ENCODE measurements at places on chromosomes 16 and 17.

DNA sequence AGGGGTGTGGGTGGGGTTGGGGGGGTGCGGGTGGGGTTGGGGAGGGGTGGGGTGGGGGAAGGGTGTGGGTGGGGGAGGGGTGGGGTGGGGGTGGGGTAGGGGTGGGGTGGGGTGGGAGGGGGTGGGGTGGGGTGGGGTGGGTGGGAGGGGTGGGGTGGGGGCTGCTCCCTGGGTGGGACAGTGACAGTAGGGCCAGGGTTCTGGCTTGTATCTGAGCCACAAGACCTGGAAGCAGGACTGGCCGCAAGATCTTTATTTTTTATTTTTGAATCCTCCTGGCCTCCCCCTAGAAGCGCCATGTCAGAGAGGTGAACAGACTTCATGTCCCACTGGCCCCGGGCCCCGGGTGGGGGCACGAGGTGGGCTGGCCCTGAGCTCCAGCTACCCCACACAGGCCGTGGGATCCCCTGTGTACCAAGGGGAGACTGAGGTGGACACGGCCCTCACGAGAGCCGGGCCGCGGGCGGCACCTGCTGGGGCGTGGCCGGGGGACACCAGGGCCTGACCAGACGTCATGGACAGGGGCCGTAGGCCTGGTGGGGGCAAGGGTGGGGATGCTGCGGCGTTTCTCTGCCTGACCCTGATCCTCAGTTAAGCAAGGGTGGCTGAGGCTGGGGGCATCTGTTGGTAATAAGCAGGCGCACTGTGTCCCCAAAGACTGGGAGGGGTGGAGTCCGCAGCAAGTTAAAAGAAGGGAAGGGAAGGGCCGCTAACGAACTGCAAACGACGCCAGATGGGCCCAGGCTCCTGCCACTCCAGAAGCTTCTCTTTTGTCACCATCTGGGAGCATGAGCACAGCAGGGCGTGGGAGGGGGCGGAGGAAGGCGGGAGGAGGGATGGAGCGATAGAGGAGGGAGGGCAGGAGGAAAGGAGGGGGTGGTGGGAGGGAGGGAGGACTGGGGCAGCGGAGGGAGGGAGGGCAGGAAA is 22.3 kb upstream of the PABPN1L start:
- DNase-seq, result peak; percentile 23

- peak; percentile 70 for DNase-seq
These were observed 701 bp upstream of the MRC2 start for GRCh38 chr17:62626719-62627218.

GRCh38 chr17:16909472-16910246 is 62.3 kb downstream of the TNFRSF13B start:
- no peak for DNase-seq

DNA sequence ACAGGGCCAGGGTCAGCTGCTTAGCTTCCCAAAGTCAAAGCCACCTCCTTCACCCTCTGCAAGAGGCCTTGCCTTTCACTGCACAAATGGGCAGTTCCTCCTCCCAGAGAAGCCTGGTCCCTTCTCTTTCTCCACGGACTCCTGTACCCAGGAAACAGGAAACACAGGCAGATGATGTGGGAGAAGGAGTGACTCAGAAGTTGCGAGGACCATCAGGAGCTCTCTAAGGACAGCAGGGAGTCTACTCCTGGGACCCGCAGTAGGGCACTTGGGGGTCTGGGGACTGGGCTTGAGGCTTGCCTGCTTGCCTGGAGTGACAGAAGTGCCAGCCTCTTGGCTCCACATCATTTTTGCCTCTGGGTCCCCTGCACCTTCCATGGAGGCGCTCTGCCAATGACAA is 47.4 kb upstream of the KSR1 start:
- DNase-seq, result no peak

- no peak for DNase-seq
These were observed 2.7 kb downstream of the COTL1 start for GRCh38 chr16:84614968-84615813.

DNA sequence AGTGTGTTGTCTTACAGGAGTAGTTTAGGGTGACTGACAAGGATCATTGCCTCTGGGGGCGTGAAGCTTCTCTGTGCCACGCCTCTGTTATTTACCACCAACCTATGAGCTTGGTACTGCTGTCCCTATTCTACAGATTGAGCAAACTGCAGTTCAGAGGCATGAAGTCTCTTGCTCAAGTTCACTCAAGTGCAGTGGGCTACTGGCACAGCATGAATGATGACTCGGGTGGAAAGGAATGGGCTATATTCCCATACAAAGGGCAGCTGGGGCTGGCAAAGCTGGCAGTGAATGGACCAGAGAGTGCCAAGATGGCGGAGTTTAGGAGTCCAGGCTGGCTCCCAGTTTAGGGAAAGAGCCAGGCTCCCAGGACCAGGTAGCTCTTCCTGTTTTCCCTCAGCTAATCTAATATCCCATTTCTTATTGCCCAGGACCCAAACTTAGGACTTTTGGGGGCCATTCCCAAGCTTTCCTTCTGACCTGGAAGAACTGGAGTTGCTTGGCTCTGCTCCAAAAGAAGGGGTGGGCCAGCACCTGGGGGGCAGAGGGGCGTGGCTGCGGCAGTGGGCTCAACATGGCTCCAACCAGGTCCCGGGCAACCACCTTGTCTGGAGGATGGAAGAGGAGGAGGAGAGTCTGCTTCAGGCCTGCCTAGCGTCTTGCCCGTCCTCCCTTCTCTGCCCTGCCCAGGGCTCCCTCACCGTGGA is 12.9 kb downstream of the PLK1 start:
- peak; percentile 38 for DNase-seq

- no peak for DNase-seq
These were observed 3.3 kb downstream of the PMP22 start for GRCh38 chr17:15261802-15262290.

DNA sequence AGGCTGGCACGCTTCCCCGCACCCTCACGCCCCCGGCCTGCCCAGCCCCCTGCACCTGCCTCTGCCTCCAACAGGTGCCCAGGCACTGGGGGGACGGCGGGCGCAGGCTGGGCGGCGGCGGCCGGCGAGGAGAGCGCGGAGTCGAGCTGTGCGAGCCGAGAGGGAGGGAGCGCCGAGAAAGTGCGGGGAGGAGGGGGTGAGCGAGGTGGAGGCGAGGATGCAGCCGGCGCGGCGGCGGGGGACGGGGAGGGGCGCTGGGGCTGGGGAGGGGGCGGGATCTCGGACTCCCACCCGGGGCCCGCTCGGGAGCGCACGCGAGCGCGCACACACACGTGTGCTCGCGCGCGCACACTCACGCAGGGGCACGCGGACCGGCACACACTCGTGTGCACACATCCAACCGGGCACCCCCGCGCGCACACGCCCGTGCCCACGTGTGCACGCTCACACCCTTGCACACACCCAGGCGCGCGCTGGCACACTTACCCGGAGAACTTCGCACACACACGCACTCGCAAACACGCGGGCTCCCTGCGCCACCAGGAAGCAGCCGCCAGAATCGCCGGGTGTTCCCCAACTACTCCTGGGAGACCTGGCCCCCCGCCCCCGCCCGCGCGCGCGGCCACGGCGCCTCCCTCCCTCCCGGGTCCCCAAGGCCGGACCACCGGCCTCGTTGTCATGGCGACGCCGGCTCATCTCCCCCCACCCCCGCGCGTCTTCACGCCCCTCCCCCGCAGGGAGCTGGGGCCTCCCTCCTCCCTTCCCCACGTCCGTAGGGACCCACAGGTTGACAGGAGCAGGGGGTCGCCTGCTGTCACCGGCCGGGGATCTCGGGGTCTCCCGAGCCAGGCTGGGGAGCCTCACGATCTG is at the start of gene DOC2A:
Gene DOC2A (minus strand): TSS at position 184 of the 870 bp plus-strand sequence. CDS start 805 bp downstream, outside the sequence.
- no peak for DNase-seq

- no peak for DNase-seq
These were observed 46.9 kb downstream of the ZNF423 start for GRCh38 chr16:49809062-49809461.

DNA sequence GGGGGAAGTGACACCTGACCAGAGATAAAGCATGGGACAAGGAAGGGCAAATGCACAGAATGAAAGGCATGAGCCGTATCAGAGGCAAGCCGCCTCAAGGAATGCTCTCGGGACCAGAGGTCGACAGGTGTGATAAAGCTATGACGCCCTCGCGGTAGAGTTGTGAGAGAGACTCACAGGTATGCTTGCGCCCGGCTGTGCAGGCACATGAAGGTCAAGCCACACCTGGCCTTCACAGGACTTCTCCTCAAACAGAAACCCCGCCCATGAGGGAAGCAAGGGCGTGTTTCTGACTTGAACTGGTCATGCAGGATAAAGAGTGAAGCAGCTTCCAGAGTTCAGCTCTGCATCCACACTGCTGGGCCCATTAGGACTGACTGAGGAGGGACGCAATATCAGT is 7.8 kb downstream of the NCBP3 start:
- no peak for DNase-seq

DNA sequence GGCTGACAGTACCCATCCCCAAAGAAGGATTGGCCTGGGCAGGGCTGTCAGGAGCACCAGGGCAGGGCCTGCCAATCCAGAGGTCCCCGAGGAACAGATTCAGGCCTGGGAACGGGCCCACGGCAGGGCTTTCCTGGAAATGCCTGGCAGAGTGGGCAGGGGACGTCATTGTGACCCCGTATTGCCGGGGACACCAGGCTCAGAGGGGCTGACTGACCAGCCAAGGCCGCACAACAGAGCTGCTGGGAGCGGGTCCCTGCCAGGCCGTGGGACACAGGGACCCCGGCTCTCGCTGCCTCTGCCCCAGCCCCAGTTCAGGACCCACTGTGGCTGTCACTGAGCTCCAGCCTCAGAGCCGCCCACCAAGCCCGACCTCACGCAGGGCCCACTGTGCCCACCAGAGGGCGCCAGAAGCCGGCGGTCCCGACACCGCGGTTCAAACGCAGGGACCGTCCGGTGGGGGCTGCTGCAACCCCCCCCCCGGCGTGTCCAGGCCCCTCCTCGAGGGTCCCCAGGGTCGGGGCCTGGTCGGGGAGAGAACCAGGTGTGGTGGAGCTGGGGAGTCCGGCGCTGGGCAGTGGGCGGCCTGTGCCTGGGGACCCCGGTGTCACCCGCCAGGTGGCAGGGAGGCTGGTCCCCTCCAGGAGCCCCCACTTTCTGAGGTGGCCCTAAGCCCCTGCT is 15.2 kb upstream of the SSTR5 start:
- no peak for DNase-seq

GRCh38 chr17:5591966-5592365 is 7.7 kb upstream of the NLRP1 start:
- no peak for DNase-seq

- peak; percentile 37 for DNase-seq
These were observed 14.5 kb upstream of the ADORA2B start for GRCh38 chr17:15930426-15930825.

DNA sequence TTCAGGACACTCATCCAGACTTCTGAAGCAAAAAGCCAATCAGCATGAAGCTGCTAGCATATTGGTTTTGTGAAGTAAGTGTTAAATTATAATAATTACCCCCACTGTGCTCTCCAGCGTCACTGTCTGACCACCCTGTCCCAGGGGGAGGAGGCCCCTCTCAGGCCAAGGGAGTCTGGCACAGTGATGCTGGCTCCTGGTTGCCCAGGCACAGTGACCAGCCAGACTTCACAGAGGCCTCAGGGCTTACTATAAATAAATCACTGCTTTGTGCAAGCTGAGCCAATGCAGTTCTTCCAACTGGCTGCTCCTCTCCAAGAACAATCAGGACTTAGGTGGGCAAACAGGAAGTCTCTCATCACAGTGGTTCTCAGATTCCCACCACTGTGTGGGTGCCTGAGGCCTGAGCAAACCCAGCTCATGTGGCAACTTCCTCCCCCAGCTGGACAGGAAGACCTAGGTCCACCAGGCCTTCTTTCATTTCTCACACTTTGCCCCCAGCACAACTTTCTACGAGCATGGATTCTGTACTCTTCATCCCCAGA is 1.7 kb upstream of the DBNDD1 start:
- peak; percentile 51 for DNase-seq

DNA sequence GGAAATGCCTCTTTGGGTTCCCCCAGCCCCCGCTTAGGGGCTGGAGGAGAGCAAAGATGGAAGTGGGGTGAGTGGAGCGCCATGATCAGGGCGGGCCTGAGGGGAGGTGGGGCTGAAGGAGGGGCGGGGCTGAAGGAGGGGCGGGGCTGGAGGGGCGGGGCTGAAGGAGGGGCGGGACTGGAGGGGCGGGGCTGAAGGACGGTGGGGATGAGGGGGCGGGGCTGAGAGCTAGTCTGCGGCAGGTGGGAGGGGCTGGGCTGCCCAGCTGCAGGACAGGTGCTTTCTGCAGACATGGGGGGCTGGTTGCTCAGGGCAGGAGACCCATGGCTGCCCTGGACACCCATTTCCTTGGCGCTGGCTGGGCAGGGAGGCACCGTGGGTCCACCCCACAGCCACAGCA is 39.1 kb upstream of the PABPN1L start:
- DNase-seq, result no peak

DNA sequence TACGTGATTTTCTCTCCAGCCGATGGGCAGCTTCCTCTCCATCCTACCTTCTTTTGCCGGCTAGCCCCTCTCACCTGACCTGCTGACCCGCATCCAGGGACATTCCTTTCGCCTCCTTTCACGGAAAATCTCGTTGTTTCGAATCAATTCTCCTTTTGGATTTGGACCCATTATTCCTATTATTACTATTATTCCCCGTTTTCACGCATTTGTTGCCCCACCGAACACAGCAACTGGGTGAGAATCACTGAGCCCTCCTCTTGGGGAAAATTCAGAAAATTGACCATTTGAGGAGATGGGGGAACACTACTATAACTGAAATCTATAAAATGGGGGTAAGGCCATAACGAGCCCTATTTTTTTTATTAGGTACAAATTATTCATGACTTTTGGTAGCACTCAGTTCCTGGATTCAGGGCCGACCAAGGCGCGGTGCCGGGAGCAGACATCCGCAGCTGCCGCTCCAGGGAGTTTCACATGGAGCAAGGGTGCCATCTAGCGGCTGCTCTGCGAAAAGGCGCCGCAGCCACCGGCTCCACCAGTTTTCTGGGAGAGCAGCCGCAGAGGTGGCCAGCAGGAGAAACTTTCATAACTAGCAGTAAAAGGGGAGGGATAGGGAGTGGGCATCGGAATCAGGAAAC is 3.3 kb upstream of the HOXB8 start:
- peak; percentile 53 for DNase-seq

- no peak for DNase-seq
These were observed 13.3 kb downstream of the CYBC1 start for GRCh38 chr17:82437325-82437668.

GRCh38 chr17:42853597-42853967 is 2.6 kb downstream of the AOC3 start:
- DNase-seq, result no peak

GRCh38 chr17:81859906-81860755 is at the start of gene P4HB:
Gene P4HB, minus strand, starts transcription at chr17:81860535. Its CDS starts 64 bp downstream, at chr17:81860471.
- no peak for DNase-seq

GRCh38 chr17:43543300-43543699 is 2.8 kb downstream of the ETV4 start:
- DNase-seq, result no peak

- DNase-seq, result peak; percentile 98
These were observed 9.2 kb upstream of the TSPOAP1 start for GRCh38 chr17:58337600-58338453.

All from MV-4-11 (cell line).